MCF 10A (cell line): ENCODE measurements at places on chromosomes 1 and 21. TPM values are rescaled to one million over a fixed set of nuclear protein-coding genes. Genes with fewer than 3 reads are reported as not detected.
A peak's percentile ranks its signal among the peaks of the same experiment; 100 is the strongest.

Gene PRRX1
- total RNA-seq = not detected in 2 replicates

Gene CFHR2
- not detected in 2 replicates for total RNA-seq

Gene TFF2
- not detected in 2 replicates for total RNA-seq

- DNase-seq = peak; percentile 47
Measured at GRCh38 chr21:21860888-21861287, 862.7 kb downstream of the NCAM2 start.

- DNase-seq = no peak
Measured at GRCh38 chr1:201022820-201023516, 546 bp downstream of the KIF21B start.

DNA sequence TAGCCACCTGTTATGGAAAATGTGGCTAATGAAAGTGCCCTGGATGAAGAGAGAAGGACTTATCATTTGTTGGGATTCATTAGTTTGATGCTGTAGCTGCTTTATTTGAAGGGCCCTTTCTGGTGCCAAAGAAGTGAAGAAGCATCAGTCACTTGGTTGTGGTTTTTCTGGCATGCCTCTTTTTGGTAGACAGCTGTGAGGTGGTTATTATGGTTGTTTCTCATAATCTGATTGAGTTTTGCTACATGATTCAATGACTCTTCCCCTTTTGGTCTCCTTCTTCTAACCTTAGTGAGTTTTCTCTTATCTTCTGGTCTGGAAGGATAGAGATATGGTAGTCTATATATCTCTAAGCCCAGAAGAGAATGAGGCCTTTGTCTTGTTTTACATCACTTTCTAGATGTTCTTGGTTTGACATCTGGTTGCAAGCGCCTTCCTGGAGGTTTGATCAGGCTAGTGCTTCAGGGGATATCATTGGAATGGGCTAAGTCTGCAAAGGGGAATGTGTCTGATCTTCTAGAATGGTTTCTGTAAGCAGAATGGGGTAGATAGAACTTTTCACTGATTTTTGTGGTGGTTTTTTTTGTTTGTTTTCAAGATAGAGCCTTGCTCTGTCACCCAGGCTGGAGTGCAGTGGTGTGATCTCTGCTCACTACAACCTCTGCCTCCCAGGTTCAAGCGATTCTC, 26.0 kb downstream of the ARID1A start:
- no peak for DNase-seq
